GM13976 (cell line): ENCODE measurements at places on chromosomes 7 and 10.

DNA sequence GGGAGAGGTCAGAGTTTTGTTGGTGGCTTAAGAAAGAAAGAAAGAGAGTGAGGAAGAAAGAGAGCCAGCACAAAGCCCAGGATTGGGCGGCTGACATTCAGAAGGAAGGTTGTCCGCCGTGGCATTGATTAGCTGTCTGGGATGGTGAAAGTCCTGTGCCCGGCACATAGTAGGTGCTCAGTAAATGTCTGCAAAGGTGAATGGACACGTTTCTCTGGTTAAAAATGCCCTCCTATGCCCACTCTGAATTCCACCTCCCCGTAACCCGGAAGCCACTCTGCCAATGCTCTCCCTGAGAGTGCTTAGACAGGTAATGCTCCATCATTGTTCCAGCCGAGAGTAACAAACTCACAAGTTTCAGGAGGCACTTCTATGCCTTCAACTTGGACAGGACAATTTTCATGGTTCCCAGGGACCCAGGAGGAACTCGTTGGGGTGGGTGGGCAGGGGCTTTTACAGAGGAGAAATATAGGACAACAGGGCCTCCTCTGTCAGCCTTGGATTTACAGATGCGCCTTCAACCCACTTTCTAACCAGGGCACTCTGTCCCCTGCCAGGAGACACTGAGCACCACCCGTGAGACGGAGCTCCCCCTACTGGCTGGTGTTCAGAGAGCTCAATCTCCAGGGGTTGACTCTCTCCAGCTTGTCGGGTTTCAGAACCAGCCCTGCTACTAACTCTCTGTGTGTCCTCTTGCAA, 411.5 kb upstream of the ZMIZ1 start:
- peak; percentile 77 for DNase-seq

GRCh38 chr10:89591111-89591795, 53.8 kb downstream of the PANK1 start:
- no peak for DNase-seq

- no peak for DNase-seq
Observed at GRCh38 chr10:13928451-13928850, 341.7 kb downstream of the PRPF18 start.

DNA sequence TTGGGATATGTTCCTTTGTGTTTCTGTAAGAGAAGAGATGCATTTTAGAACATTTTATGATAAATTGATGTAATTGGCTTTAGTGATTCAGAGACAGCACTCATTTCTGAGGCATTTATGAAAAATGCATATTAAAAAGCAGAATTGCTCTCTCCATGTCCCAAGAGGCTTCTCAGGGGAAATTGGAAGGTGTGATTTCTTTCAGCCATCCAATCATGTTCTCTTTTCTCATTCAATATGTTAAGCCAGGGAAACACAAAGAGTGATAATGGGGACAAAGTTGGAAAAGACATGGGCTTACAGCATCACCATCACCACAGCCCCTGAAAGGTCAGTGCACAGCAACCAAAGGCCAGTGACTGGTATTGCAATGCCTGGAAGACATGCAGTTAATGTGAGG, 129.9 kb upstream of the COL1A2 start:
- no peak for DNase-seq

GRCh38 chr7:20395511-20395910, 64.8 kb downstream of the ITGB8 start:
- DNase-seq = no peak

GRCh38 chr10:107083388-107084009, 81.0 kb downstream of the SORCS1 start:
- no peak for DNase-seq

- DNase-seq = no peak
Observed at GRCh38 chr7:25319707-25320106, 91.4 kb upstream of the NPVF start.

- no peak for DNase-seq
Observed at GRCh38 chr7:91787931-91788330, 92.6 kb downstream of the MTERF1 start.

- no peak for DNase-seq
Observed at GRCh38 chr10:28036587-28036986, 37.7 kb upstream of the ODAD2 start.

DNA sequence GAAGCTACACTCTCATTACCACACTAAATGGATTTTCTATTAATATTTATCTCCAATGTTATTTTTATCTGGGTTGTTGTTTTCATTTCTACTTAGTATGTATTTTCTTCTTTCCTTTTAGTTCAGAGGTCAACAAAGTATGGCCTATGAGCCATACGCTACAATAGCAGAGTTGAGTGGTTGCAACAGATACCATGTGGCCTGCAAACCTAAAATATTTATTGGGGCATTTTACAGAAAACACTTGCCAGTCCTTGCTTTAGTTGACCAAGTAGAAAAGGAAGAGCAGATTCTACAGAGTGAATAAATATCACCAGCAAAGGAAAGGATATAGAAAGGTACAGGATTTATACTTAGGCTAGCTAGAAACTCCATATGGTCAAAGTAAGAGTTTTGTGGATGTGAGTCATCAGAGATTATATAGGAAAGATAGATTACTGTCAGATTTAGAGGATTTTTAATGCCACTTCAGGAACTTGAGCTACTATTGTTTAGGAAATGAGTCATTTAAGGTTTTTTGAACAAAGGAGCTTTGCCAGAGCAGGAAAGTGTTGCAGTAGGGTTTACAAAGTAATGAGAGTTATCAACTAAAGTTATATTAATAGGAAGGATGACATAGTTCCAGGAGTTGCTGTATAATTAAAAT, 323.3 kb upstream of the KAT6B start:
- no peak for DNase-seq

- no peak for DNase-seq
Observed at GRCh38 chr7:143372070-143372469, 9.1 kb upstream of the ZYX start.

DNA sequence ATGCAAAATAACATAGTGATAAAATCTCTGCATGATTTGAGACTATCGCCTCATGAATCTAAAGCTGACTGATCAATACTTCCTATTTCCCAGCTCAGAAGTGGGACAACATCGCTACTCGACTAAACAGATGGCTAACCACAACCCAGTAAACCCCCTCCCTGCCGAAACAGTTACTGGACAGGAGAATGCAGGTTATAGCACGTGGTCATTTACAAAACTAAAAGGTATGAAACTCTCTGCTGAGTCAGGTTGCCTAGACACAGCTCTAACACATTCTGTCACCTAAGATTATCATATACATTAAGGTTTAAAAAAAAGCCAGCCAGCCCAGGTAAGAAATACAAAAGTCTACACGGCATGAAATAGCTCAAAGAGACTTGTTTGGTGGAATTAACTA, 64.0 kb downstream of the CTBP2 start:
- DNase-seq = no peak

- DNase-seq = no peak
Observed at GRCh38 chr7:6651851-6652445, 14.8 kb downstream of the ZNF316 start.

DNA sequence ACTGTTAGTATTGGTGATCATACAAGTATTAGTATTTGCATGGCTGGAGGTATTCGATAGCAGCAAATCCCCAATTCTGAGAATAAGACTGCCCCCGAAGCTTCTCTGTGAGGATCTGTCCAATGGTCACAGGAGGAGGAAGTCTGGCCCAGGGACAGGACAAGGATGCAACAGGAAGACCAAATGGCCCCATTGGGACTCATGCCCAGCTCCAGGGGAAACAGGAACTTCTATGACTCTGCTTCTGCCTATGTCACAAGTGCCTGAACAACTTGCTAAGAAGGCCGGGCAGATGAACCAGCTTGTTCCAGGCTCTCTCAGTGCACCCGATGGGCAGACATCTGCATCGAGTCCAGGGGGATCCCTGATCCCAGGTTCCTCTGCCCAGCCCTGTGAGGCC, 172.0 kb upstream of the GRB10 start:
- DNase-seq = no peak

- DNase-seq = no peak
Observed at GRCh38 chr10:80619036-80619435, 81.3 kb downstream of the SH2D4B start.

GRCh38 chr7:732094-732541, 5.0 kb upstream of the PRKAR1B start:
- no peak for DNase-seq

DNA sequence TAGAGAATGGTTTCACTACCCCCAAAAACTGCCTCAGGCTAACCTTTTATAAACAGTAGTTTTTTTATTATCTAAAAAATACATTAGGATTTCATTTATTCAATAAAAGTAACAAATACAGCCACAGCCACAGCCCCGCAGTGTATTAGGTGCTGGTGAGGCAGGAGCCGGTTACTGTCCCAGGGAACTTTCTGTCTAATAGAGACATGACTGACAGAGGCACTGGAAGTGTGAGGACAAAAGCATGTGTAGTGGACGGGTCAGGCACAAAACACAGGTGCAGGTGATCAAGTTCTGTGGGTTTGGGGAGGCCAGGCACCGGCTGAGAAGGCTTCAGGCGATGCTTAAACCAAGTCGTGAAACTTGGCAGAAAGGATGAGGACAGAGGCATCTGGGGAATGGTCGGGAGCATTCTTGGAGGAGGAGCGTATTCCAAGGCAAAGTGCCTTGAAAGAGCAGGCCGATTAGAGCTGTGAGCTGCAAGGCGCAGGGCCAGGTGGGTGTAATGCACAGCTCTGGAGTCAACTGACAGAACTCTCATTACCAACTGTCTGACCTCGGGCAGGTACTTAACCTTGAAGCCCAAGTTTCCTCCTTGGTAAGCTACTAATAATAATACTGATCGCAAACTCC, 138.2 kb downstream of the USP6NL start:
- no peak for DNase-seq

DNA sequence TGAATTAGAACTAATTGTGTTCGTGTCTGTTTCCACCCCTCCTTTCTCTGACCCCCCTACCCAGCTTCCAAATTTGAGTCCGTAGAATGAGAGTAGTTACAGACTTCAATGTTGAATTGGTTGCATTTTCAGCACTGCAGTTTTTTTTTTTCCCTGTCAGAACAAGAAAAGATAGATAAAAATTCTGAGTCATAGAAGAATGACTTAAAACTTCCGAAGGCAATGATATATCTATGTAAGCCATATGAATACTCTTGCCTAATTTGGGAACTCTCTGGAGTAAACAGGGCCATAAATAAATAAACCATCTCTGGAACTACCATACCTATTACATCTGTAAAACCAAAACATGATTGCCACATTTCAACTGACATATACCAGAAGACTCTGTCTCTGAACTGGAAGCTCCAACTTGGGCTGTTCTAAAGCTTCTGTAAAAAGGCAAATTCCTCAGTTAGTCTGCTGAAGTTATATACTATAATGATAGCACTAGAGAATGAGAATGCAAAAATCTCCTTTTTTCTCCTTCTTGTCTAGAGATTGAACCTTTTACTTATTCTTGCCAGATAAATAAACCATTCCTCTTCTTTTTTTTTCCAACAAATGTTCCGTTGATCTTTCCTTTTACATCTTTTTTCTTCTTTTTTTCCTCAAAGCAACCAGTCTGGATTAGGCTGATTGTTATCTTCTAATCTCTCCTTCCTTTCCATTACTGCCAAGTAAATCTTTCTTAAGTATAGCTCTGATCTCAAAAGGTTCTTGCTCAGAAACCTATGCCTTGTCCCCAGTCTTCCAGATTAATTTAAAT, 23.5 kb downstream of the VCL start:
- no peak for DNase-seq

GRCh38 chr10:51403521-51403920, 295.9 kb downstream of the CSTF2T start:
- no peak for DNase-seq

DNA sequence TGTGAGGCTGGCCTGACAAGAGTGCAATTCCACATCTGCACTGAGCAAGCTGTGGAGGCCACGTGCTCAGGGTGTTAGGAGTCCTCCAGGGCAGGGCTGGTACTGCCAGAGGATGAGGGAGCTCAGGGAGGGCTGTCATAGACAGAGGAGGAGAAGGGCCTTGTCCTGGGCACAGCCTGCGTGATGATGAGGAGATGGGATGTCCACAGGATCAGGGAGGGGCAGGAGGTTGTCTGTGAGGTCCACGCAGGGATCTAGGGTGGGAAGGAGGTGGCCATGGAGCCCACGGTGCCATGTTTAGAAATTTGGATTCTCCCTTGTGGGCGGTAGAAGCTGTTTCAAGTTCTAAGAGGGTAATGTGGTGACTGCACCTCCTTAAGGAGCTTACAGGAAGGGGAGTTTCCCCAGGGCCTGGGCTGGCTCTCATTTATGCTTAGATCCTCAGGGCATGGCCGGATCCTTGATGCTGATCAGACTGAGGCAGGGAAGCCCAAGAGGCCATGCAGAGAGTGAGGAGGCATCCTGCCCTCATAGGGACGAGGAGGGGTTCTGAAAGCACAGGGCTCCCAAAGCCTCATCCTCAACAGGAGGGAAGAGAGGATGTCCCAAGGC, 30.3 kb downstream of the CHAT start:
- DNase-seq = no peak

- no peak for DNase-seq
Observed at GRCh38 chr10:128664729-128665128, 538.5 kb upstream of the MKI67 start.

DNA sequence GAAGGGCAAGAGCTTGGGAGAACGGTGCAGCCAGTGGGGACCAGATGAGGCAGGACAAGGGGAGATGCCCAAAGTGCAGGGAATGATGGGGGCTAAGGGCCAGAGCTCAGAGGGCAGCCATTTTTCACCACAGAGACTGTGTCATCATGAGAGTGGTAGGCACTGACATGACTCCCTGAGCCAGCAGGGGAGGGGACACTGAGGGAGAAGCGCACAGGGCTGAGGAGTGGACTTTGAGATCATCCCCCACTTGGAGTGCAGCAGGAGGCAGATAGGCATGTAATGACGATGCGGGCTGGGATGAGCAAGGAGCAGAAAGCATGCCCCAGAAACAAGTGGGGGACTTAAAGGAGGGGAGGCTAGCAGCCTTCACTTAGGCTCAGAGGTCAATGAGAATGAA, 5.2 kb upstream of the SMKR1 start:
- DNase-seq = no peak

GRCh38 chr10:131056091-131056579, 255.4 kb downstream of the TCERG1L start:
- no peak for DNase-seq

DNA sequence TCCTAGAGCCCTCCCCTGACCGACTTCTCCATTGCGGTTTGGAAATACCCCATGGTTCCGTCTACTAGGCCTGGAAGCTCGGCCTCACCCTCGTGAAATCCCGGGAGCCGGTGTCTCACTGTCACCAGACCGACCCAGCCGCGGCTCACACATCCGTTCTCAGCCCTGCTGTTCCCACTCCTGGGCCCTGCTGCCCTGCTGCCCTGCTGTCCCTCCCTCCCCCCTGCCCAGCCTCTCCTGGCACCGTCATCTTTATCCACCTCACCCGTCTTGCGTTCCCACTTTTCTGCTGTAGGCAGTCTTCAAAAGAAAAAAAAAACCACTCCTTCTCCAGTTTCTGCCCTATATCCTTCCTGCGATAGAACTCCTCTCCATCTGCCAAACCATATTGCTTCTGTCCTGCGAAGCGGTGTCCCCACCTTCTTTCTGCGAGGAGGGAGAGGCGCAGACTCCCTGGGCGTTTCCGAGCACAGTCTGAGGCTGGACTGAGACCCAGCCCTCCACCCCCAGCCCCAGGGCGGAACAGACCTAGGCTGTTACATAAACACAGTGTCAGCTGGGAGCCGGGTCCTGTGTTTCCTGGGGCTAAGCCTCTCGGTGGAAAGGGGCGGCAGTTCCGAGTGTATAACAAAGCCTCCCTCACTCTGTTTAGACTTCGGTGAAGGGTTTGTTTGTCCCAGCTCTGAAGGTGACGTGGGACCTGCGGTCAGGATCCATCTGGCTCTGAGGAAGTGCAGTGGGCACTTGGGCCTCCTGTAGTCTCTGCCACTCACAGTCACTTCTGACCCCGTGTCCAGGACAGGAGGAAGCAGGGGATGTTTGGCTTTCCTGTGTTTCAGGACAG, 2.8 kb downstream of the AGAP3 start:
- DNase-seq = no peak

GRCh38 chr10:101301111-101301731, 52.7 kb upstream of the BTRC start:
- peak; percentile 51 for DNase-seq
